ENCODE measurements at places on chromosomes 5 and 9.

- no peak for DNase-seq
Measured at GRCh38 chr9:103323699-103324098, 328.6 kb downstream of the CYLC2 start.

DNA sequence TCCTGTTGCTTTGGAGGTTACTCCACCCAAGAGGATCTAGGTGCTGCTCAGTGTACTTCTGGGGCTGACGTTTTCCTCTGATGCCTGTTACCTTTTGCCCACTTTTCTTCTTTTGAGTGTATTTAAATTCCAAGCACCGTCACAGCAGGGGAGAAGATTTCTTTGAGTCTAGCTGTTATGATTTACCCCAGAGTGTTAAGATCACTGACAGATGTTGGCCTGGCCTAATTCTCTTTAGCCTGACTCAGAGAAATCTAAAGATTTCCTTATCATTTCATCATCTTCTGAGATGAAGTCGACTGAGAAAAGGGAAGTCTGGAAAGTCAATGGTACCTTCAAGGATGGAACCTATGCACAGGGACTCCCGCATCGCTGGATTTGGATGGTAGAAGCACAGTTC, 191.5 kb downstream of the FBXL7 start:
- DNase-seq: no peak

DNA sequence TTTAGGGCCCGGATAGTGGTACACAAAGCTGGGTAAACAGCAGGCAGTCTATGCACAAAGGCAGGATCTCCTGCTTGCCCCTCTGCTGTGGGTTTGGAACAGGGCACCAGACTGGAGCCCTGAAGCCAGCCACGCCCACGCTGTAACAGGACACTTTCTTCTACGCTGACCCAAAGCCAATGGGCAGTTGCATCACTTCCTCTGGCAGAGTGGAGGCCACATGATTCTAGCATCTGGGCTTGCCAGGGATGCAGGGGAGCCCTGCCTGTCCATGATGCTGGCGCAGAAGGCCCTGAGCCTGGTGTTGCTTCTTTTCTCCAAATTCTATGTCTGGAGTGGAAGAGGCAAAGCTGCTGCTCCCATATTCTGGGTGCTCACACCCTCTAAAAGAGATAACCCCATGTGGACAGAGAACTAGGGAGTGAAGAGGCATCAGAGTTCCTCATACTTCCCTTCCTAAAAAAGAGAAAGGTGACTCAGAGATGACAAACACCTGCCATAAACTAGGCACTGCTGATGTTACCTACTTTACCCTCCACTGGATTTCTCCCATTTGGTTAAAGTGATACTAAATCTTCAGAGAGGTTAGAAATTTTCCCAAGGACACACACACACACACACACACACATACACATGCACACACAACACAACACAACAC, 260.3 kb upstream of the KLF4 start:
- no peak for DNase-seq

DNA sequence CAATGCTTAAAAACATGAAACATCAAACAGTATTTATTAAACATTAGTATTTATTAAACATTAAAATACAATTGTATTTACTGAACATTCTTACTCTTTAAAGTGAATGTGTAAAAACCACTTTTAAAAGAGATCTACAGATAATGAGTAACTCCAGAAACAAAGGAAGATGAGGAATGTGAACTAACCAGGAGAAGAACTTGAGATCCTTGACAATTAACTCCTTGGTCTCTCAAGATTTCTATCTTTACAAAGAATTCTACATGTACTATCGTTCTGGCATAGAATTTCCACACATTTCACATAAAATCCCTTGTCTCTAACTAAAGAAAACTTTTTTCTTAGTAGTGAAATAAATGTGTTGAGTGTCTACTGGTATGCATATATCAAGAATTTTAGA, 28.7 kb upstream of the IFNE start:
- DNase-seq: no peak

- DNase-seq: no peak
Measured at GRCh38 chr5:152329761-152330283, 75.3 kb downstream of the NMUR2 start.

GRCh38 chr5:132237670-132238069, 10.0 kb upstream of the P4HA2 start:
- no peak for DNase-seq

Data from cortex of kidney (tissue), 1 donor.